Dermis blood vessel endothelial cell (primary cell): ENCODE measurements at places on chromosomes 16 and 17. TPM values are rescaled to one million over a fixed set of nuclear protein-coding genes. Genes with fewer than 3 reads are reported as not detected.
A peak's percentile ranks its signal among the peaks of the same experiment; 100 is the strongest.

GRCh38 chr17:66542129-66542966 lies 239.9 kb downstream of the PRKCA start:
- DNase-seq: no peak

DNA sequence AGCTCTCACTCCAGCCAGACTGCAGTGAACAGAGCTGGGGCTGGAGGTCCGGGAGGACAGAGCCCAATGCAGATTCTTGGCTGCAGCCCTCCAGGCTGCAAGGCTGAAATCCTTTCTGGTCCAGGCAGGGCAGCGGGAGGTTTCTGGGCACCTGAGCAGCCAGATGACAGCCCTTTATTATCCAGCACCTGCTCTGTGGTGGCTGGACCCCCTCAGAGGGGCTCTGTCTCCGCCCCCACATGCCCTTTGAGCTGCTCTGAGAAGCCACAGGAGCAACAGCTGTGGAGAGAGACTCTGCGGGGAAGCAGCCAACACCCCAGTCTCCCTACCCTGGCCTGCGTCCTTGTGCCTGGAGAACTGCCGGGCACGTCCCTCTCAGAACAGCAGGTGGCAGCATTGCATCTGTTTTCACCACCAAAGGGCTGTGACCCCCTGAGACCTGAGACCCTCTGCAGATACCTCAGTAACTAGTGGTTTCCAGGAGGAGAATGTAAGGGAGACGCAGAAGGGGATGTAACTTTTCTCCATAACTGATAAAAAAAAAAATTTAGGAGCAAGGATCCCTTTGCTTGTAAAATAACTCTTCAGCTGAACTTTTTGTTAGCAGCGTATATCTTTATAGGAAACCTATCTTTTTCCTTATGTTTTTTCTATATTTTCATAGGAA lies 3.7 kb upstream of the CNP start:
- peak; percentile 80 for DNase-seq

DNA sequence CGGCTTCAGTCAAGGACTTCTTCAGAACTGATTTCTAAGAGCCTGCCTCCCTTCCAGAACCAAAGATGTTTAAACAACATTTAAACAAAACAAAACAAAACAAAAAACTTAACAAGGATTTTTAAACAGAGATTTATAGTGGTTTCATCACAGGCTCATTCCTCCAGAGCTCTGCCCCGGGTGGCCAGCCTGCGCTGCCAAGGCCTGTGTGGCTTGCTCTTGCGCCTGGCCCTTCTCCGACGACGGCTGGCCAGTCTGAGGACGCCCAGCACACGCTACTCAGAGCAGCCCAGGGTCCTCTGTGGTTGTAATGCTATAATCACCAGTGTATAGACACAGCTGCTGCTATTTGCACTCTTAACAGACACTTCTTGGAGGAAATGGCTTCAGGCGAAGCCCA lies 307.2 kb upstream of the MYOCD start:
- DNase-seq: no peak

DNA sequence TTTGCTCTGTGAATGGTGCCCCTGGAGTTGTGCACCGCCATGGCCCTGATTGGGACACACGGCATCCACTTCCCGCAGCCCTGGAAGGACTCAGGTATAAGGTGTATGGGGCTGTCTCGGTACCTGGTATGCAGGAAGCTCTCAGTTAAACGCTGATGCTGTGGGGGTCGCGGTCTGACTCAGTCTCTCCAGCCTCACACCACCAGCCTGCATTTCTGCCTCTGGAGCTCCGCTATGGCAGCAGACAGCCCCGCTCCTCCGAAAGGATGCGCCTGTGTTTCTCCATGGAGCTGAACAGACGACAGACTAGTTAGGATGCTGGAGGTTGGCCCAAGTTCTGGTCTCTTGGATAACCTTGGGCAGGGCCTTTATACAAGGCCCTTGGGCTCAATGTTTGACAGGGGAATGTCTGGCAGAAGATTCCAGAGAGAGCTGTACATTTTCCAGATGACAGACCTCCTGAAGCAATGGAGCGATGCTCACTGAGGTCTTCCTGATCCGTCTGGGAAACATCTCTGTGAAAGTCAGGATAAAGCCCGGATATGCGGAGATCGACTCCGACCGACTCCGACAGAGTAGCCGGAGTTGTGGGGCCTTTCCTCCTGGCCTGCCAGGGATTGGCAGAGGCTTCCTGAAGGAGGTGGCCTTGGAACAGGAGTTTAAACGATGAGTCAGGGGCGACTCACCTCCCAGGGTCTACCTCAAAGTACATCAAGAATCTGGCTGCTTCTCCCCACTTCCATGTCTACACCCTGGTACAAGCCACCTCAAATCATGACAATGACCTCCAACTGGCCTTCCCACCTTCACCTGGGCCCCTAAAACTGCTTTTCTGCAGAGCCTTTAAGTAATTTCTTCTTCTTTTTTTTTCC lies 21.9 kb upstream of the BCAR1 start:
- peak; percentile 51 for DNase-seq

- DNase-seq: no peak
Measured at GRCh38 chr17:19991252-19991885, 13.7 kb upstream of the AKAP10 start.

DNA sequence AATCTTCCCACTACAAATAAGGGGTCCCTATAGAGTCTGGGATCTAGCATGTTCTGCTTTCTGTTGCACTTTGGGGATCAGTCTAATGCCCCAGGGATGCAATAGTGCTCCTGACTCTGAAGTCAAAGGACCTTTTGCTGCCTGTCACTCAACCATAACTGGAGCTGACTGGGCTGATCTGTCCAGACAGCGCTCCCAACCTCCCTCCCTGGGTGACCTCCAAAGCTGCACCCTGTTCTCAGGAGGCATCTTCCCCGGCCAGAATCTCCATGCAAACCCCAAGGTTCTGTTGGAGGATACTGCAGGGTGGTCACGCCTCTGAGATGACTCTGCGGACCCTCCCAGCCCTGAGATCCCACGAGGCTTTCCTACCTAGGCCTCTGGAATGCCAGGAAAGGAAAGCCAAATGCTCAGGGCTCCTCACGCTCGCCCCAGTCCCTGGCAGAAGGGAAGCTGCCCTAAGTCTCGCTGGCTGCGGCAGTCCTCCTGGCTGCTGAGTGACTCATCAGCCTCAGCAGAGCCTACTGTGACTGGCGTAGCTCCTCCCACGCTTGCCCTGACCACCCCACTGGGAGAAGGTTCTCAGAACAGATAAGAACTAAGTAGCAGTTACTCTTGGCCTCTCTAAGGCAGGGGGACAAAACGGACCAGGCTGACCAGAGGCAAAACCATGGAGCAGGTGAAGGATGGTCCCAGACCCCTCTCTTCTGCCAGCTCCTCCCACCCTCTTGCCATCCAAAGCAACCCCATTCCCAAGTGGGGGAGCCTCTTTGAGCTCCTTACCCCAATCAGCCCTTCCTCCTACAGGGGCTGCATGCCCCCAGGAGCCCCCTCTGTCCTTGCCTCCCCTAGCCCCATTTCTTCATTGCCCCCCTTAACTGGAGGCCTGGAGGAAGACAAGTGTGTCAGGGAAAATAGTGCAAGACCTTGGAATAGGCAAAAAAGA lies 124.1 kb upstream of the TNRC6C start:
- peak; percentile 84 for DNase-seq

DNA sequence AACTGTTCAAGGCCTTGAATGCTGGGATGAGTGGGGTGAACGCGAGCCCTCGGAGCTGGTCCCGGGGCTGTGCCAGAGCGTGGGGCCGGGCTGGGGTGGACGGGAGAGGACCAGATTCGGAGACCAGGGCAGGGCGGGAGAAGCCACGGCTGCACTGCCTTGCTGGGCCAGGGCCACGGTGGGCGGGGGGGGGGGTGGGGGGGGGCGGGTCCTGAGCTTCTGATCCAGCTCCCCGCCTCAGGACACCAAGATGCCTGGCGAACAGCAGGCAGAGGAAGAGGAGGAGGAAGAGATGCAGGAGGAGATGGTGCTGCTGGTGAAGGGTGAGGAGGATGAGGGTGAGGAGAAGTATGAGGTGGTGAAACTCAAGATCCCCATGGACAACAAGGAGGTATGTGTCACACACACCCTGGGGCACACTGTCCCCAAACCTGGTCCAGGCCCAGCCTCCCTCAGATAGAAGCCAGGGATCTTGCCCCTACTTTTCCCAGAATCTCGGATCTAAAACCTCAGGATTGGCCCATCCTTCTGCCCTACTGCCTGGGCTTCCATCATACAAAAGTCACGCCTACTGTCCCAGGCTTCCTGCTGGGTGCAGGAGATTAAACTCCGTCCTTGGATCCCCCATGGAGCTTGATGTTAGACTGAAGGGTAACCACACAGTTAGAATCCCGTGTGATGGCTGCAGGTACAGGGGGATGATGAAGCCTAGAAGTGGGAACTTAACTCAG lies 563 bp downstream of the ZNF771 start:
- no peak for DNase-seq

GRCh38 chr16:26317885-26318284 lies 626.1 kb downstream of the HS3ST4 start:
- DNase-seq: no peak

- no peak for DNase-seq
Measured at GRCh38 chr16:81642943-81643342, 136.1 kb upstream of the PLCG2 start.

DNA sequence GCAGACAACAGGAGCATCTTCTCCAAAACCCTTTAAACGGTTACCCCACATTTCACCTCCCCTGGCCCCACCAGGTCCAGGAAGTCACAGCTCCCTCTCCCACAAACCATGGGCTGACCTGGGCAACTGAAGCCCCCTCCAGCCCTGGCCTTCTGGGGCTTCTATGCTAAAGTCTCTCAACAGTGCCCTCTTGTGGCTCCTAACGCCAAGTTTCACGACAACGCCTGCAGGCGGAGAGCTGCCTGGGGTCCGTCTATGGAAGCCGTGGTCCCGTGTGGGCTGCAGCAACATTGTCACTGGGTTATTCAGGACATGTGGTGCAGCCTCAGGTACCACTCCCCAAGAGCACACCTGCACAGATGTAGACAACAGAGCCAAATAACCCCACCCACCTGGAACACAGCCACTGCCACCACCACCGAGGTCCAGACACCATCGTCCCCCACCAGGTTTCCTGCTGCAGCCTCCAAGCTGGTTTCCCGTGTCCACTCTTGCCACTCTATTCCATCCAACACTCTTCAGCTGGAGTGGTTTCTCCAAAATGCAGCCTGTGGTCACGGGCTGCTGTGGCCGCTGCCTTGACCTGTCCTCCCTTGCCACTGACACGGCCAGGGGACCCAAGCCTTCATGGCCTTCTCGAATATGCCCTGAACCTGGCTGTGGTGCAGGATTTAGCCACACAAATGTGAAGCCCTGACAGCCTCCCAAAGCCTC lies 19.1 kb downstream of the C16orf95 start:
- peak; percentile 64 for DNase-seq

- DNase-seq: no peak
Measured at GRCh38 chr16:71626018-71626857, at the start of gene MARVELD3. MARVELD3 (plus strand) TSS chr16:71626184; CDS start chr16:71626230, 46 bp downstream.

GRCh38 chr17:40980596-40980995 lies 3.5 kb downstream of the KRT40 start:
- DNase-seq: no peak

GRCh38 chr16:88599092-88599733 lies 29.0 kb downstream of the ZC3H18 start:
- peak; percentile 77 for DNase-seq

DNA sequence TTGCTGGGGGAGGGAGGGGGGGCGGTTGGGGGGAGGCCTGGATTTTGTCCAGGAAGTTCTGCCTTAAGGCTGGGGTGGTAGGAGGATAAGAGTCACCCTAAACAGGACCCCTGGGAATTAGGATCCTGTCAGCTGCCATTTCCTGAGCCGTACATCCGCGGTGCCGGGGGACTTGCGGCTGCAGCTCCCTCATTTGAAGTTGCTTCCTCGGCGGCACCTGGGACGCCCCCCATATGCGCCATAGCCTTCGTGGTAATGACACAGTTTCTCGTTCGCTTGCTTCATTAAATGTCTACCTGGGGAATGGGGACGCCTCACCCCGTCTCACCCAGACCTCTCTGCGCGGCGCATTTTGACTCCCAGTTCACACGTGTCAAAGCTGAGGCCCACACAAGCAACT lies 55.1 kb upstream of the PABPN1L start:
- peak; percentile 24 for DNase-seq

- peak; percentile 15 for DNase-seq
Measured at GRCh38 chr16:50627419-50627818, 53.7 kb downstream of the SNX20 start.

GRCh38 chr17:76531486-76532038 lies 5.9 kb downstream of the CYGB start:
- DNase-seq: no peak

- DNase-seq: no peak
Measured at GRCh38 chr16:79329166-79329521, 271.4 kb downstream of the MAF start.

Gene UTS2R
- total RNA-seq: not detected in 2 replicates

Gene CDH13
- 135 and 210 TPM in 2 replicates for total RNA-seq

Gene QPRT
- total RNA-seq: 0.28 and 1.0 TPM in 2 replicates

Gene FOXN1
- total RNA-seq: not detected in 2 replicates

Gene EFNB3
- 0.14 and 0.51 TPM in 2 replicates for total RNA-seq

Gene PRKCA
- 5.4 and 6.8 TPM in 2 replicates for total RNA-seq
